ENCODE measurements at places on chromosomes 5 and 9.

DNA sequence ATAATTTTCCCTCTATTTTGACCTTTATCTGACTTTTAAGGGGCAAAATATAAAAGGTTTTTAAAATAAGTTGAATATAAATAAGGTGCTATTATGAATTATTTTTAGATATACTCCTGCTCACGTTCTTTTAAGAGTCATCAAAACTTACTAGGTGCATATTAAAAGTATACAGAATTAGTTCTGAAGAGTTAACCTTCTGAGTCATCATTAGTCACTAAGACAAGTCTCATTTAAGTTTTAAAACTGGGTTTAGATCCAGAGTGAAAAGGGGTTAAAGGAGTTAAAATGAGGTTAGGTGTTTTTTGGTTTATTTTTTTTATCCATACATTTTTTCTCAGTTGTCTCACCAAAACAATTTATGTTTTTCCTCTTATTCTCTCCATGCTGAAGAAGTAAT is 41.7 kb downstream of the SMIM15 start:
- no peak for DNase-seq

DNA sequence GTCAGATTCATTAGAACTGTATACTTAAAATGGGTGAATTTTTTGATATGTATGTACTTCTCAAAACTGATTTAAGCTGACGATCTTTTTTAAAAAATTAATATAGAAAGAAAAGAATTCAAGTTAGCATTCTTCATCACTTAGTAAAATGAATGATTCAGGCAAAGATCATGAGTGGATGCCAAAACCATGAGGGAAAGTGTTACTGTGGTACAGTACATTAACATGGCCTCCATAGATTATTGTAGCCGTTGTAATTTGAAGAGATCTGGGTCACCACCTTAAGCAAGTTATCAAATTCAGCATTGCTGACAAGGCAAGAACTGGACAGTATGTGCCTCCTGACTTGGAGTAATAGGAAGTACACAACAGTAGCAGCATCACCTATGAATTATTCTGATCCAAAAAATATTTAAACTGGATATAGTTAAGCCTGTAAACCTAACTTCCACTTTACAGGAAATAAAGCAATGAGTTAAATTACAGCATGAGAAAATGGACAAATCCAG is 29.7 kb downstream of the C9orf85 start:
- DNase-seq: no peak

DNA sequence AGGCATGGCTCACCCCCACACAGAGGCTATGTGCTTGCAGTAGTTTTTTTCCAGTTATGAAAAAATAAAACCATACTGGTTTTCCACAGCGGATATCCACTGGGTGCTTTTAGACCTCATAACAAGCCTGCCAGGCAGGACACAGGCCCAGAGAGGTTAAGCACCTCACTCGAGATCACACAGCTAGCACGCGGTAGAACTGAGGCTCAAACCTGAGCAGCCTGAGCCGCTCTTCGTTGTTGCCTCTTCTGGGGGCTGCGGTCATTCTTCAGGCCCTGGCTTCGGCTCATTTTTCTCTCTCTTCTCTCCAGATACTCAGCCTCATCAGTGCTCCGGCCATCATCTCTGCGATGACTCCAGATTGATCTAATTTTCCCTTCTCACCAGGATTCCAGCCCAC is 196.0 kb downstream of the TTLL11 start:
- DNase-seq: no peak

GRCh38 chr9:114913656-114914055 is 16.7 kb downstream of the TNFSF8 start:
- no peak for DNase-seq

- DNase-seq: no peak
Observed at GRCh38 chr9:91483835-91484234, 60.2 kb upstream of the NFIL3 start.

- no peak for DNase-seq
Observed at GRCh38 chr5:129905473-129906176, 1.4 kb downstream of the CHSY3 start.
